ENCODE measurements at places on chromosomes 11 and 22.
A peak's percentile ranks its signal among the peaks of the same experiment; 100 is the strongest.

DNA sequence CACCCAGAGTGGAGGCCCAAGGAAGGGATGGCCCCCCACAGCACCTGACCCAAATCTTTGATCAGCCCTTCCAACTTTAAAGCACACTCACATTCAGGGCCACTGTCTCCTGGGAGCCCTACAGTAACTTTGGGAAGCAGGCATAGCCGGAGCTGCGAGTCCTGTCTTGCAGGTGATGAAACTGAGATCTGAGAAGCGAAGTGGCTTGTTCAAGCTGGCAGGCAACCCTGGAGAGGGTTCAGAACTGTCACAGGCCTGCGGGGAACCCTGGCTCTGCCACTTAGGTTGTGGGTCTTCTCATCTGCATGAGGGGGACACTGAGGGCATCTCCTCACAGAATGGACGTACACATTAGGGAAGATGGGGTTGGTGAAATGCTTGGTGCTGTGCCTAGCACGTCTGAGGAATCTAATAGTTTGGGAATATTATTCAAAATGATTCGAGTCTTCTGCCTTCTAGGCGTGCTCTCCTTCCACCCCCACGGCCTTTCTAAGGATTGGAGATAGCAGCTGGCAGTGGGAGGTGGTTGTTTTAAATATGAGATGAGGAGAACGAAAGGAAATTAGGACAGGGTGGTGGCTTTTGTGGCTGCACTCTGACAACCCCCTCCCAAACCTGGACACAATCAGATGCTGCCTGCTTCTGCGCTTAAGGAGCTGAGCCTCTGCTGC is 18.8 kb upstream of the SUN2 start:
- no peak for DNase-seq

- peak; percentile 71 for DNase-seq
Observed at GRCh38 chr22:17786435-17787161, 12.3 kb upstream of the BID start.

GRCh38 chr11:78429660-78430059 is 12.0 kb upstream of the GAB2 start:
- no peak for DNase-seq

DNA sequence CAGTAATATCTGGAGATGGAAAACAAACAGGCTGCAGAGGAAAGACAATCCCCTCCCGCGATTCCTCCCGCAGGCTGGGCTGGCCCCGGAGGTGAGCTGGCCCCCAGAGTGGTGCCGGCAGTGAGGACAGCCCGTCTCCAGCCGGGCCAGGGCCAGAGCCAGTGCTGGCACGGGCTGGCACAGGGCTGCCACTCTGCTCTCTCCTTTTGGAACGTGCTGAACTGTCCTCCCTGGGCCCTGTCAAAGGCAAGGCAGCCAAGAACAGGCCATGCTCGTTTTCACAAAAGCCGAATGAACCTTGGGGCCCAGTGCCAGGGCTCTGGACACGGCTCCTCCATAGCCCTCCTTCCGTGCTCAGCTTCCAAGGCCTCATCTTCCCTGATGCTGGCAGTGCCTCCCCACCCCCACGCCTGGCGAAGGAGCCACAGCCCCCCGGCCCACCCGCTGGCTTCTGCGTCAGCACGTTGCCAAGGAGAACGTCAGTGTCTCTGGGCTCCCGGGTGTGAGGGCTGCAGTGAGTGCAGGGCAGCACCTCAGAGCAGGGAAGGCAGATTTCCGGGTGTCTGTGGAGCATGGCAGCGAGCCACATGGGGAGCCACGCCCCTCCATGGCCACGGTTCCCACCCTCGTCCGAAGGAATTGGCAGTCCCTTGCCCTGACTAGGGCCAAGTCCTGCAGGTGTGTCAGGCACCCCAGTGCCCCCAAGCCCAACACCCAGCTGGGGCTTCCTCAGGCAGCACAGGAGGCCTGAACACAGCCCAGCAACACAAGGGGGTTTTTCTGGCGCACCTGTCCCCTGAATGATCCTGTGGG is 28.6 kb downstream of the GNAZ start:
- DNase-seq = no peak

DNA sequence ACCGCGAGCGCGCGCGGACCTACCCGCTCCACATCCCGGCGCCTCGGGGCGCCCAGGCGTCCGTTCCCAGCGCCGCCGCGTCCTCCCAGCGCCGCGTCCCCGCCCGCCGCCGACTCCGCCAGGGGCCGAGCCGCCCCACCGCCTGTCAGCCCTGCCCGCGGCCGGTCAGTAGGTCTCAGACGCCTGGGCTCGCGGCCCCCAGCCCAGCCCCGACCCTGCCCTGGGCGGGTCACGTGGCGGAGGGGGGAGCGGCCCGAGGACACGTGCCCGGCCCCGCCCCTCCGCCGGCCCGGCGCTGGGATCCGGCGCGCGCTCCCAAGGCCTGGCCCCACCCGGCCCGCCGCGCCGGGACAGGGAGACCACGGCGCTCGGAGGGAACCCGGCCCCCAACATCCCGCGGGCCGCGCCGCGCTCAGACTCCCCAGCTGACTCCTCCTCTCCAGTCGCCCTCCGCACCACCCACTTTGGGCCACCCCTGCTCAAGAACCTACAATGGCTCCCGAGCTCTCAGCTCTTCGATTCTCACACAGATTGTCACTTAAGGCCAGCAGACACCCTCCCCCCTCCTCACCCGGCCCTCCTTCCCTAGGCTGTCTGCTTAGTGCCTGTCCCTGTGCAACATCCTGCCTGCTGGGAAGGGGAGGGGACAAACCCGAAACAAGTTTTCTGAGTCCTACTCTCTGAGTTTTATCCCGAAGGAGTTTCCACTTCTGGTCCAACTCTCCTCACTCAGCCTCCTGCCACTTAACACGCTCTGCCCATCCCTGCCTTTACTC is at the start of gene RAB3IL1:
Gene RAB3IL1, minus strand, starts transcription at position 233 of the 776 bp plus-strand sequence. Its CDS starts 199 bp downstream, at position 34.
- peak; percentile 27 for DNase-seq

GRCh38 chr11:133467686-133468085 is 64.6 kb downstream of the OPCML start:
- no peak for DNase-seq

- DNase-seq = peak; percentile 93
Observed at GRCh38 chr22:19448076-19448607, 631 bp upstream of the C22orf39 start.

DNA sequence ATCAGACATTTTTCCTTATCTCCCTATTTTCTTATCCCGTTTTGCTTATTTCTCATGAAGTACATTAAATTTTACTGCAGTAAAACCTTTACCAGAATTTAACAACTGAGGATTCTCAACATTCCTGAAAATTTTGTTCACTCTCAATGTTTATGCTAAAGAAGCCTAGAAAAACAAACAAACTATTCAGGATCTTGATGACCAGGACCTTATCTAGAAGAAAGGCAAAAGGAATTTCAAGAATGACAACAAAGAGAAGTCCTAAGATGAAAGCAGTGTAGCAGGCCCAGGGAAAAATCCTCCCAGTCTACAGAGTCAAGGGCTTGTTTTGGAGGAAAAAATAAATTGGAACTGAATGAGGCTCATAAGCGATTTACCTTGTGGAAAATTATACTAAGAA is 283.3 kb upstream of the ARHGAP42 start:
- DNase-seq = no peak

- no peak for DNase-seq
Observed at GRCh38 chr11:1633864-1634263, 4.3 kb downstream of the KRTAP5-5 start.

- DNase-seq = no peak
Observed at GRCh38 chr11:1219834-1220815, 2.7 kb upstream of the MUC5B start.

DNA sequence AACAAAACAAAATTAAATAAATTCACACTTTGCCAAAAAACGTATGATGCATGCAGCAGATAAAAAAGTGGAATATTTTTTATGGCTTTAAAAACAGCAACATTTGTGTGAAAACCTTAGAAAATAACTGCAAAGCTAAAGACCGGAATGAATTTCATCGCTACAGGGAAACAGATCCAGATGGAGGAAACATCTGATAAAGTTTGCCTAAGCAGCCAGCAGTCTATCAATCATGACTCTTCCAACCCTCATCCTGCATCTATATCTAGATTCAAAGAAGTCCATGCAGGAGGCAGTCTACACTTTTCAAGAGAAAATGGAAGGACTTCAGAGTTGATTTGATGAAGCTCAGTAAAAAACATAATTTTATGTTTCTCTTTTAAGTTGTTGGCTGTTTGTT is 126.8 kb downstream of the SWAP70 start:
- no peak for DNase-seq

- peak; percentile 31 for DNase-seq
Observed at GRCh38 chr22:46044621-46045458, 67.9 kb upstream of the WNT7B start.

DNA sequence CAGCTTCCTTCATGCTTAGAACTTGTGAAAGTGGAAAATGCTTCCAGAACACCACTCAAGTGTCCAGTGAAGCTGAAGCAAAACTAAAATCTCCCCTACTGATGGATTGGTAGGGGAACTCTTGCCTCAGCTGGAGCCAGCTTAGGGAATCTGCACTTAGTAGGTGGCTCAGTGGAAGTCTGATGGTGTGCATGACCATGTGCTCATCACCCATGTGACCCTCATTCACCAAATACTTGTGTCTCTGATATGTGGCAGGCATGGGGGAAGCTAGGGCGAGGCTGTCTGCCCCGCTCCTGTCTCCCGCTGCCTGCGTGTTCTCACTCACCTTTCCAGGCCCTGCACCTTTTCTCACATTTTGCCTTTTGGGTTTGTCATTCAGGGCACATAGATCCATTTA is 7.2 kb downstream of the TEAD1 start:
- no peak for DNase-seq

DNA sequence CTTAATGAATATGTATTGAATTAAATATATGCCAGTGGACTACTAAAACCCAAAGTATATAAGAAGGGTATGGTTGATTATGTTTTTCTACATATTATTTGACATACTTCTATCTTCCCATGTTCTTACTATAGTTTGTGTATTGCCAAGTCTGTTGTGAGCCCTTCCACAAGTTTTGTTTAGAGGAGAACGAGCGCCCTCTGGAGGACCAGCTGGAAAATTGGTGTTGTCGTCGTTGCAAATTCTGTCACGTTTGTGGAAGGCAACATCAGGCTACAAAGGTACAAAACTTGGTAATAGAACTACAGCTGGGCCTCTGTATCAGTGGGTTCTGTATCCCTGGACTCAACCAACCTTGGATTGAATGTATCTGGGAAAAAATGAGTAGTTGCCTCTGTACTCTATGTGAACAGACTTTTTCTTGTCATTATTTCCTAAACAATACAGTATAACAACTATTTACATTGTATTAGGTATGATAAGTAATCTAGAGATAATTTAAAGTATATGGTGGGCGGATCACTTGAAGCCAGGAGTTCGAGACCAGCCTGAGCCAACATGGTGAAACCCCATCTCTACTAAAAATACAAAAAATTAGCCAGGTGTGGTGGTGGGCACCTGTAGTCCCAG is 38.7 kb upstream of the TTC36 start:
- DNase-seq = peak; percentile 82

- DNase-seq = no peak
Observed at GRCh38 chr22:46969961-46970360, 207.5 kb downstream of the TBC1D22A start.

DNA sequence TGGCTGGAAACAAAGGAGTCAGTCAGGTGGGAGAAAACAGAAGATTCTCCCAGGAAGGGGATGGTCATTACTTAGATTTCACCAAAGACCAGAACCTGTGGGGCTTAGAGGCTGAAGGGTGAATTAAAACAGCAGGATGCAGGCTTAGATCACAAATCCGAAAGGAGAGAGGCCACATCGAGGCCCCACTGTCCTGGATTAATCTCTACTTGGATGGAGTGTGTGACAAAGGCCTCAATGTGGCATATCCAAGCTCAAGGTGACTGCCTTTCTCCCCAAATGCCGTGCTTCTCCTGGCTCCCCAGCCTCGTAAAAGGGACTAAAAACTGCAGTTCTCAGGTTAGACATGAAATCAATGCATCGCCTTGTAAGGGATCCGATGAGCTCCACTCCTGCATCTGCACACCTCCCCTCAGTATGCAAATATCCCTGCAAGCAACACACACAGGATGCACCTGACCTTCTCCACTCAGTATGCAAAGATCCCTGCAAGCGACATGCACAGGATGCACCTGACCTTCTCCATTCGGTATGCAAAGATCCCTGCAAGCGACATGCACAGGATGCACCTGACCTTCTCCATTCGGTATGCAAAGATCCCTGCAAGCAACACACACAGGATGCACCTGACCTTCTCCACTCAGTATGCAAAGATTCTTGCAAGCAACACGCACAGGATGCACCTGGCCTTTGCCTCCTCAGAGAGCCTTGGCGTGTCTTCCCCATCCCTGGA is 447.4 kb downstream of the BRD1 start:
- no peak for DNase-seq

- no peak for DNase-seq
Observed at GRCh38 chr11:42657169-42657568, 654.6 kb upstream of the API5 start.

- peak; percentile 58 for DNase-seq
Observed at GRCh38 chr11:43790444-43790794, 90.2 kb upstream of the ALKBH3 start.

DNA sequence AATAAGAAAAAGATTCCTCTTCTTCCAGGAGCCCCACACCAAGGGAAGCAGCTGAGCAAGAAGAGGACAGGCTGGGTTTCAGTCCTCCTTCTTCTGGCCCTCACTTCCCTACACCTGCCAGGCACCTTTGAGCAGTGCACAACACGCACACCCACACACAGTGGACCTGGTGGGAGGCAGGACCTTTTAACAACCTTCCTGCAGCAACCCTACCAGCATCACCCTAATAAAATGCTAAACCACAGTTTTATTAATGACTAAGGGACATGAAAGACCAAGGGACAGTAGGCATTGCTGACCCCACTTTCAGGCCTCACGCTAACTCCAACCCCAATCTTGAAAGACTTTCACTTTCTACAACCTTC is 12.2 kb downstream of the ARAP1 start:
- DNase-seq = no peak

GRCh38 chr22:44133901-44134571 is 46.7 kb upstream of the PARVG start:
- DNase-seq = no peak

DNA sequence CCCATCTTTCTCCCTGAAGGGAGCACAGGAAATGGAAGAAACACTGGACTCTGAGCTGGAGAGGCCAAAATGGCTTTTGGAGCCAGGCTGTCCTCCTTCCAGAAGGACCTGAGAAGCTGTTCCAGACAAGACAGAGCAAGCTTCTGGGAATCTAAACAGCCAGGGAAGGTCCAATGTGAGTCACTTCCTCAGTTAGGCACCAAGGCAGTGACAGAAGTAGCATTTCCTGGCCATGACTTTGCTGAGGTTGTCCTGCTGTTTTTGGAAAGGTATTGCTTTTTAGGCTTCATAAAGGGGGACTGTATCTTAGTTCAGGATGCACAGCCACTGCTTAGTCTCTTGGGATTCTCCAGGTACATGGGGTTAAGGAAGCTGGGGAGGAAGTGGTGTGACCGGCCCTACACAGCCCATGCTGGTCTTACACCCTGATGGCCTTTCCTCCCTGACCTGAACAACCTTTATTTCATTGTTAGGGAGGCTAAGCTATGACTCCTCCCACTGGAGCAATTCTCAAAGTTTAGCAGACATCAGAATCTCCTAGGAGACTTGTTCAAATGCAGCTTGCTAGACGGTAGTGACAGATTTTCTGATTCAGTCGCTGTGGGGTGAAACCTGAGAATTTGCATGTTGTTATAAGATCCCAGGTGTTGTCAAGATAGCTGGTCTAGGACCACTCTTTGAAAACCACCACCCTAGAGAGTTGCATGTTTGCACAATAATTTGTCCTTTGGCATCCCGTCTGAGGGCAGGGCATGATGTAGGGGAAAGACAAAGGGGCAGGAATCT is 6.8 kb upstream of the INSC start:
- DNase-seq = peak; percentile 59
